ENCODE measurements at places on chromosomes 11 and 22.

DNA sequence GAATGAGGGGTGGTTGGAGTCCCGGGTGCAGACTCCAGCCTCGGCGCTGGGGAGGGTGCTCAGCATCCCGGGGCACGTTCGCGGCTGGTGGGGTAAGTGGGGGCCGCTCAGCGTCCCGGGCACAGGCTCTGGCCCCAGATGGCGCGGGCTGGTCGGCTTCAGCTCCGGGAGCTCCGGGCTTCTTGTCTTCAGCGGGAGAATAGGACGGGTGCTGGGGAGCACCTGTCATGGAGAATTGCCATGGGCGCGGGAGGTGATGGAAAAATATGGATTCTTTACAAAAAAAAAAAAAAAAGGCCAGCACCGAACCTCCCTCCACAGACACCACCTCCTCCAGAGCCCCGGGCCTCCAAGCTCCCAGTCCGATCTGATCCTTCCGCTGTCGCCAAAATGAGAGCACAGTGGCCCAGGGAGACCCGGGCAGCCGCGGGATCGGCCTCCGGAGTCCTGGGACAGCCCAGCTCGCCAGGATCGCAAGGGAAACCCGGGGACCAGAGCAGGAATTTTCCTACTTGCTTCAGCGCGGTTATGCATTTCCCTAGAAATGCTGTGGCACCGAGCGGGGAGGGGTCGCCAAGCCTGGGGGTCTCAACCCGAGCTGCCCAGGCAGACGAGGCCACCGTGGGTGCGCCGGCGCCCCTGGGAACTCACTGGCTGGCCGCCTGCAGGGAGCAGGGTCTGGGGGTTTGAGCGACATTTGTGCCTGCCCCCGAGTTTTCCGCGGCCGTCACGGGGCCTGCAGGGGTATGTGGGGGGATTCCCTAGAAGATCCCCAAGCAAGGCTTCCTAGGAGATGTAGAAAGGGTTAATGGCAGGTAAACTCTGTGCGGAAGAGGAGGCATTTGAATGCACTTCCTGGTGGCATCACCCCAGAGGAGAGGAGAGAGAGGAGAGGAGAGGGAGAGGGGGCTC is 1336.9 kb downstream of the BRD1 start:
- no peak for DNase-seq

DNA sequence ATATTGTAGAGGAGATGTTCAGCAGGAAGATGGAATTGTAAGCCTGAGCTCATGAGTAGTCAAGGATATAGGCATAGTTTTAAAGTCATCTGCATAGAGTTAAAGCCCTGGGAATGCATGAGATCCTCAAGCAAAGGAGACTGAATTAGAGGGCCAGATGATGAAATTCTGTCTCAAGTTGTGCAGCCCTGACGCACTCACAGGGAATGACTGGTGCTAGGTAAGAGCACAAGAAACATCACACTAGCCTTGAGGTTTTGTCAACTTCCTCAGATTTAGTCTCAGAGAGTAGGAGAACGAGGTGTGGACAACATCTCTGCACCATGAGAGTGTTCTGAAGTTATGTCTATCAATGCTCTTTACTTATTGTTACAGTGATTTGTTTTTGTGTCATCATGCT is 5.8 kb downstream of the RAB38 start:
- DNase-seq: no peak

- DNase-seq: no peak
Observed at GRCh38 chr22:17578136-17578754, 14.9 kb downstream of the SLC25A18 start.

- no peak for DNase-seq
Observed at GRCh38 chr11:112769584-112769983, 191.6 kb upstream of the NCAM1 start.

DNA sequence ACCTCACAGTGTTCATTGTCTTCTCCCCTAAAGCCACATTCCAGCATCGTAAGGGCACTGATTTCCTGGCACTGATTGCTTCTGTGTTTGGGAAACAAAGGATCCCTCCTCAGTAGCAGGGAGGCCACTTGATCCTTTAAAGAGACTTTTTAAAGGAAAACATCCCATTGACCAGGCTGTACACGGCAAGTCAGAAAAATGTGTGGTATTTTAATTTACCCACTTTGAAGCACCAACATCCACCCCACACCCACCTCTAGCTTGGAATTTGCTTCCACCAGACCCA is 364.9 kb downstream of the SHANK2 start:
- no peak for DNase-seq

DNA sequence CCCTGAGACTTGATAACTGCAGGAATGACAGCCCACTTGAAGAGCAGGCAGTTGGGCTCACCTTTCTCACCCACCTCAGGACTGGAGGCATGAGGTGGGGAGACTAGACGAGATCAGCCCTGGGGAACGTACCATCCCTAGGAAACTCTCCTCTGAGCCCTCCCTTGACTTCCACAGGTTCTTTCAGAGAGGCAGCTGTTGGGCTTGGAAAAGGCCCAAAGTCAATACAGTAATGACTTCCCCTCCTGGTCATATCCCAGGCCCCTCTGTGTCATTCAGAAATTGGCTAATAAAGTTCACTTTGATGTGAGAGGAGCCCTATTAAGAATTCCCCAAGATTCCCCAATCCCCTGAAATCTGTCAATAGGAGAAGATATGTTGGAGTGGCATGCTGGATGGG is 5.8 kb upstream of the NECTIN1 start:
- no peak for DNase-seq

DNA sequence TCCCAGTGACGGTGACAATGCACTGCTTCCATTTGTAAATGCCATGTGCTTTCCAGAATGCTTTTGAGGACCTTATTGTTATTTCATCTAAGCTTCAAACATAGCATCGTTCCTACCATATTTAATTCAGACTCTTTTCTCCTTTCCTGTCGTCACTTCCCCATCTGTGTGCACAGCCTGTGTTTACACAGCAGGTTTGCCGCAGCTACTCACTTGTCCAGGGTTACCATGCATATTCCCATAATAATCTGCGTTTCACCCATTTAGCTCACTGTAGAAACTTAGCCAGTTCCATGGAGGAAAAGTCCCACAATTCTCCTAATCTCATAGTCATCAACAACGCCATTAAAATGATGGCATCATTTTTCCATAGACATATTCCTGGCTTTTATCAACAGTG is 48.0 kb downstream of the FLI1 start:
- DNase-seq: no peak

- no peak for DNase-seq
Observed at GRCh38 chr11:112963368-112963955, 2.2 kb downstream of the NCAM1 start.

DNA sequence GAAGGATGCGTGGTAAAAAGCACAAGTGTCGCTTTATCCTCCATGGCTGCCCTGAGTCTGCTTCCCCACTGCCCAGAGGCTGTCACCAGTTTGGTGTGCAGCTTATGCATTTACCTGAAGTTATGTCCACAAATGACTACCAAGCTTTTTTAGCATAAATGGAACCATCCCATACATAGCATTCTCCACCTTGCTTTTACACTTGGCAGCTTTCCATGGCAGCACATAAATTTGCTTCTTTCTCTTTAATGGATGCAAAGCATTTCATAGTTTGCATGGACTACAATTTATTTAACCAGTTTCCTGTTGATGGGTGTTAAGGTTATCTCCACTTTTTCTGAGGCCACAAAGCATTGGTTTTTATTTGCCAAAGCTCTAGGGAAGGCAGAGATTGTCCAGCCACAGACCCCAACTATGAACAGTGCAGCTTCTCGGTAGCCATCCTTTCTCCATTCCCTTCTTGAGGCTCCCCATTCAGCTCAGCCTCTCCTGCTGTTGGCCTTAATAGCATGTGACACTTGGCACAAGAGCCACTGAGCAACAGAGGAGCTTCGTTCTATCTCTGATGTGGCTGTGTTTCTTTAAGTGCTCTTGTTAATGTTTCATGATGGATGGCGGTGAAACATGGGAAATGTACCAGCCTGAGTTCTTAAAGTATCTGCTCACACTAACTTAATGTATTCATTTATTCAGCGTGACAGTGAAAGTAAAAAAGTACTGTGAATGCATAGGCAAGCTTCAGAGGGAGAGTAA is 59.8 kb upstream of the NAV2 start:
- no peak for DNase-seq

- DNase-seq: no peak
Observed at GRCh38 chr22:28180804-28181731, 262.0 kb upstream of the PITPNB start.

GRCh38 chr11:65915821-65916251 is 3.0 kb downstream of the C11orf68 start:
- DNase-seq: no peak

DNA sequence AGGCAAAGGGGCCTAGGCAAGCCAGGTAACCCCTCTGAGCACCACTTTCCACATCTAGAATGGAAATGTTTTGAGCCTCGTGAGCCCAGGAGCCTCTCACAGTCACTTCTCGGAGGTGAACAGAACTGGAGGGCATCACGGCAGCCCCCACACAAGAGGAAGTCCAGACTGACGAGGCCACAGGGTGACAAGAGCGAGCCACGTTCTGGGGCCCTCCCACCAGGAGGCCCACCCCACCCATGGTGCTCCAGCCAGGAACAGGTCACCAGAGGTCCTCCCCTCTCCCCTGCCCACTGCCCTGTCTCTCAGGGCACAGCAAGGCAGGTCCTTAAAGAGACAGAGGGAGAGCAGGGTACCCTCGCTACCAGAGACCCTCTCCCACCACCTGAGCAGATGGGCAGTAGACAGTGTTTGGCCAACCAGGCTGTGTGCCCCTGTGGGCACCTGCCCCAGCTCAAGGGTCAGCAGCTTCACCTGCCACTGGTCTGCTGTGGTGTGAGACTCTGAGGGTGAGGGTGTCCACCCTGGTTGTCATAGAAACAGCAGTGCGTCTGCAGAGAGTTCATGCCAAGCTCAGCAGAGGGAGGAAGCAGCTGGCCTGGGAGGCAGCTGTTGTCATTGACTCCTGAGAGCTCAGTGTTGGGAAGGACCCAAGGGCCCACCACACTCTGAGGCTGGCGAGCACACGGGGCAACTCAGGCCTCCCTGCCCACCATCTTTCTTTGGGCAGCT is 31.4 kb downstream of the RSPH14 start:
- no peak for DNase-seq

DNA sequence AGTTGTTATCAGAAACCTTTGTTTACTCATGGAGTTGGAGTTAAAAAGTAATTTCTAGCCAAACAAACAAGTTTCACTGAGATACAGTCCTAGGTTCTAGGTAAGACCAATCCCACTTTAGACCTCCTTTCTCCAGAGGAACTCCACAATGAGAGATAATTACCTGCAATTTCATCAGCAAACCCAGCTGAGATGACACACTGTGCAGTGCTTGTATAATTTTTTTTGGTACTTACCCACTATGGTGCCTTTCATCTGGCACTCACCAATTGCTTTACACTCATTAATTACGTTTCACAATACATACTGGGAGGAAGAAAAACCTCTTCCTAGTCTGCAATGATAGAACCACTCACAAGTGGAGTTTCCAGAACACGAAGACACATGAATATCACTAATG is 1.8 kb upstream of the MUC15 start:
- DNase-seq: no peak

DNA sequence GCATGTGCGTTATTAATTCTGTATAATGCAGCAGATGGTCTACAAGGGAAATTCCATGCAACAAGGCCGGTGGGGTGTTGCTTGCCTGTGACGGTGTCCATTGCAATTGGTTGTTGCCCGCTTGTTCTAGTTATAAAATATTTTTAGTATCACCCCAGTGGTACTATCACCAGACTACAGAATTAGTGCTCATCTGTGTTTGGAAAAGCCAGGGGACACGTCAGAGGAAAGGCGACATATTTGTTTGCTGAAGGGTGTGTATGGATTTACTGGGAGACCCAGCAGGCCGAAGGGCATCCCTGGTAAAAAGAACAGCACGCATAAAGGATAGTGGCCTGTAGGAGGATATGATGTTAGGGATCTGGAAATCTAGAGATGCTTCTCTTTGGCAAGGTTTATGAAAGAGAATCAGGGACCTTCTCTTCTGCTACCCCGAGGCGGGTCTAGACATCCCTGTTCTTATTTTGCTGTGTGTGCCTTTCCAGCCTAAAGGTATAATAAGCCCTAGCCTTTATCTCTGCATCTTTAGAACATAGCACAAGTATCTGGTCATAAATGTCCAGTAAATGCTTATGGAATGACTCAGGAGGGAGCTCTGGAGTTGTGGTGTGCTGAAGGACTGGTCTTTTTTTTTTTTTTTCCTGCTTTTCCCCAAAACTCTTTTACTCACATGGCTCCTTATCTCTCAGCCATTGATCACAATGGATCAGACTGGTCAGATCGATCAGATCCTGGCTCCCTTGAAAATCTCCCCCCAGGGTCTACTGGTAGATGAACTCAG is 90.9 kb downstream of the LDLRAD3 start:
- DNase-seq: no peak

DNA sequence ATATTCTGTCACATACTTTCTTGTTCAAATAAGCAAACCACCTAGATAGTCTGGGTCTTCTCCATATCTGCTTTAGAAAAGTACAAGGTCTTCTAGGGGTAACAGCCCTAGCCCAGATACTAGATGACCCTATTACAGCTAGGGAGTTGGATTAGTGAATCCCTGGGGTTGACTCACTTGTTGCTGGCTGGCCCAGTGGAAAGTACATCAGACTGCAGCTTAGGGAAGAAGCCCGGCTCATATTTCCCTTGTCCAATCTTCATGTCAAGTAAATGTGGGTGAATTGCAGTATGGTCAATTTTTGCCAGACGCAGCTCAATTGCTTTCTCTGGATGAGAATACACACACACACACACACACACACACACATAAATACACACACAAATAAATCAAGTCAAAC is 79.1 kb upstream of the SCUBE2 start:
- no peak for DNase-seq

GRCh38 chr22:17117890-17118289 is 3.3 kb downstream of the TMEM121B start:
- no peak for DNase-seq

DNA sequence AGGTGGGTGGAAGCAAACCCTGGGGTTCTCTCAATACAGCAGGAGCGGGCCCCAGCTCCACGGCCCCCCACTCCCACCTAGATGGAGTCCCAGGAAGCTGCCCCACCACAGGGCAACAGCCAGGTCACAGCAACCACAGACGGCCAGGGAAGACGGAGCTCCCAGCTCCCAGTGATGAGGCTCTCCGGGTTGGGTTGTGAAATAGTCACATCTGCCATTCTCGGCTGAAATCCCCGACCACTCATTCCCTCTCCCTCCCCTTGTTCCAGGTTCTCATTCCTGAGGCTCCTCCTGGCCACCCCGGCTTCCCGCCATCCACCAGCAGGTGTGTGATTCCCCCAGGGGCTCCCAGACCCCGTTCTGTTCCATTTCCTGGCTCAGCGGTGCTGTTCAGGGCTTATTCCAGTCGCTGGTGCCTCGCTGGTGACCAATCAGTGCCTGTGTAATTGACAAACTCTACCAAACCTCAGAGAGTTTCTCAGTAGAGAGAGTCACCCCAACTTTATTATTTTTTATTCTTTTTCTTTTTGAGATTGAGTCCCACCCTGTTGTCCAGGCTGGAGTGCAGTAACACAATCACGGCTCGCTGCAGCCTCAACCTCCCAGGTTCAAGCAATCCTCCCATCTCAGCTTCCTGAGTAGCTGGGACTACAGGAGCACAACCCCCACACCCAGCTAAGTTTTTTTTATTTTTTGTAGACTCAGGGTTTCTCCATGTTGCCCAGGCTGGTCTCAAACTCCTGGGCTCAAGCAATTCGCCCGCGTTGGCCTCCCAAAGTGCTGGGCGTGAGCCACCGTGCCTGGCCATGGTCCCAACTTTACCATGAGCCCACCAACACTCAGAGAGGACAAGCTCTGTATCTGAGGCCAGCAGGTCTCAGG is 63.2 kb downstream of the SHANK2 start:
- DNase-seq: no peak

Measured in GM12892 (cell line).